ENCODE measurements at places on chromosomes 13 and 19.

- no peak for DNase-seq
These were observed 23.4 kb downstream of the TMEM255B start for GRCh38 chr13:113782472-113782871.

- no peak for DNase-seq
These were observed 229.1 kb downstream of the KCNRG start for GRCh38 chr13:50244355-50244712.

- DNase-seq: no peak
These were observed 13.4 kb upstream of the EEF1AKMT1 start for GRCh38 chr13:20787180-20787579.

- DNase-seq: no peak
These were observed 41.2 kb upstream of the ZNF527 start for GRCh38 chr19:37329686-37330085.
